Activated CD4-positive, alpha-beta memory T cell treated with anti-CD3 and anti-CD28 coated beads for 36 hours (primary cell): ENCODE measurements at places on chromosomes 12 and 14. TPM values are rescaled to one million over a fixed set of nuclear protein-coding genes. Genes with fewer than 3 reads are reported as not detected.

Gene CNTN1
- total RNA-seq: not detected

Gene AKAP6
- total RNA-seq: 1.8 TPM

Gene CEBPE
- total RNA-seq: 0.19 TPM

Gene BDKRB2
- 0.12 TPM for total RNA-seq

Gene ZDHHC22
- total RNA-seq: not detected

Gene IL23A
- 47.6 TPM for total RNA-seq

Gene NKX2-1
- not detected for total RNA-seq

Gene ABCD2
- total RNA-seq: 5.0 TPM

Gene ANO6
- total RNA-seq: 21.4 TPM

Gene PCK2
- 118 TPM for total RNA-seq

Gene TAS2R31
- 1.1 TPM for total RNA-seq

Gene HOXC12
- not detected for total RNA-seq

Gene RAD51B
- 32.3 TPM for total RNA-seq

Gene SETD3
- total RNA-seq: 56.8 TPM

Gene GLIPR1L1
- total RNA-seq: not detected

Gene DBX2
- total RNA-seq: not detected

Gene TEX22
- total RNA-seq: 0.90 TPM

Gene CLEC7A
- not detected for total RNA-seq

Gene TAS2R43
- not detected for total RNA-seq

Gene RND1
- total RNA-seq: 3.5 TPM

Gene TAS2R50
- not detected for total RNA-seq

Gene RNASE7
- not detected for total RNA-seq

Gene DTX1
- total RNA-seq: 12.4 TPM

Gene OR2AP1
- total RNA-seq: not detected

Gene FAM222A
- total RNA-seq: 0.29 TPM

Gene SLC6A13
- 0.39 TPM for total RNA-seq

Gene KRT78
- total RNA-seq: not detected

Gene GPR84
- 2.6 TPM for total RNA-seq

Gene BCL11B
- total RNA-seq: 49.1 TPM

Gene PPP4R3A
- 96.4 TPM for total RNA-seq

Gene TESPA1
- 74.8 TPM for total RNA-seq

Gene SPX
- 0.36 TPM for total RNA-seq

Gene LRRC9
- not detected for total RNA-seq

Gene IL31
- total RNA-seq: 4.0 TPM

Gene OR6C68
- not detected for total RNA-seq

Gene KLHDC1
- 1.4 TPM for total RNA-seq

Gene SIX1
- not detected for total RNA-seq

Gene TAS2R20
- 0.97 TPM for total RNA-seq

Gene SPIC
- total RNA-seq: not detected

Gene CLEC4D
- not detected for total RNA-seq
